ENCODE measurements at places on chromosomes 1 and 21.

DNA sequence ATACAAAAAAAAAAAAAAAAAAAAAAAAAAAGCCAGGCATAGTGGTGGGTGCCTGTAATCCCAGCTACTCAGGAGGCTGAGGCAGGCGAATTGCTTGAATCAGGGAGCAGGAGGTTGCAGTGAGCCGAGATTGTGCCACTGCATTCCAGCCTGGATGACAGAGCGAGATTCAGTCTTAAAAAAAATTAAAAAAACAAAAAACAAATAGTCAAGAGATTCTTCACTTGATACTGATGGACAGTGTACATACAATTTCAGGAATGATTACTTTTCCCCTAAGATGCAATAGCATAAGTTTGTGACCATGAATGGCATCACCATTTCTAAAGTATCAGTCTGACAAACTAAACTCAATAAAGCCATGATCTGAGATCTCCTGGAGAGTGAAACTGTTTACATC lies 60.8 kb upstream of the IVNS1ABP start:
- no peak overlapping the region for H3K4me3 ChIP-seq
- no peaks in the 10 kb centered on the region for H3K36me3 ChIP-seq
- no peak for DNase-seq
- H3K4me1 ChIP-seq, result no peaks in the 10 kb centered on the region
- no peak overlapping the region for H3K27ac ChIP-seq

DNA sequence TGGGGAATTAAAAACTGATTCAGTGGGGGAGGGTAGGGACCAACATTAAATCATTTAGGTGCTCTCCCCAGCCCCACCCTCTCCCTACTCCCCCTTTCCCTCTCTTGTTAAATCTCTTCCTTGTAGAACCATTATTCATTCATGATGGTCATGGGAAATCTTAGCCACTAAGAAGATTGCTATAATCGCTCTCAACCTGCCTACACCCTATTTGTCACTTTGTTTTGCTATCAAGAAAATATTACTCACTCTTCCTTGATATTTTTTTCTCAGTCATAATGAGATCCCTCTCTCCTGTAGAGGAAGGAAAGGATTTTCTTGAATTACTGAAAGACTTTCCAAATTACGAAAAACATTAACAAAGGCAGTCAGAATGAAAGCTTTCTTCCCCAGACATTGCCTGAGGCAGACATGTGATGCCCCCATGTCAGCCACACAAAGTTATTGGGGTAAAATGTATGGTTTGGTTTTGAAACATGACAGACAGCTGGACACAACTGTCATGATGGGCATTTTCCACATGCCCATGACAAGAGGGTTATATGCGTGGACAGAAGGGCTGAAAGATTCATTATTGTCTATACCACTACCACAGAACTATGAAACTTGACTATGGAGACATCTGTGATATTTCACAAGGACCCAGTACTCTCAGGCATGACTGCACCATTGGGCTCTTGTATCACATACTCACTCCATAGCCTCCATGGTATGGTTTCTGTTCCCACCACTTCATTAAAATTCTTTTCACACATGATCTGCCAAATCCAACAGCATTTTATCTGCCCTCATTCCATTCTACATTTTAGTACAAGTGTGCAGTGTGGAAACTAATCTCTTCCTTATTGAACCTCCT lies 420.1 kb downstream of the DISC1 start:
- no peak overlapping the region for H3K27ac ChIP-seq
- no peak overlapping the region for H3K4me3 ChIP-seq
- no peaks in the 10 kb centered on the region for H3K36me3 ChIP-seq

DNA sequence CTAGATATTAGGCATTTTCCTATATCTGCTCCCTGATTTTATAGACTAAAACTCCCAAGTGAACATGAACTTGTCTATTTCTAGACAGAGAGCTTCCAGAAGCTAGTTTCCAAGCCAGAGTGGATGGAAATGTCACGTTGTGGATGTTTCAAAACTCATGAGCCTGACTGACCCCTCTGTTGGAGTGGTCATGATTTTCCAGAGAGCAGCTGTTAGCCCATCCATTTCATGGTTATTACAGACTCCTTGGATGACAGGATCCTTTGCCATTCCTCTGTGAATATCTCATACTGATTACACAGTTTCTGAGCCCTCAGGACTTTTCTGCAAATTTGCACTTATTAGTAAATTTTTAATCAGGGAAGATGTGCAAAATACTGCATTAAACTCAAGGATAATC lies 76.8 kb upstream of the ATF3 start:
- no peak overlapping the region for H3K27ac ChIP-seq
- DNase-seq, result no peak
- peaks cover 14% of the 10 kb centered on the region for H3K27me3 ChIP-seq
- H3K36me3 ChIP-seq, result no peaks in the 10 kb centered on the region
- H3K4me3 ChIP-seq, result no peak overlapping the region

DNA sequence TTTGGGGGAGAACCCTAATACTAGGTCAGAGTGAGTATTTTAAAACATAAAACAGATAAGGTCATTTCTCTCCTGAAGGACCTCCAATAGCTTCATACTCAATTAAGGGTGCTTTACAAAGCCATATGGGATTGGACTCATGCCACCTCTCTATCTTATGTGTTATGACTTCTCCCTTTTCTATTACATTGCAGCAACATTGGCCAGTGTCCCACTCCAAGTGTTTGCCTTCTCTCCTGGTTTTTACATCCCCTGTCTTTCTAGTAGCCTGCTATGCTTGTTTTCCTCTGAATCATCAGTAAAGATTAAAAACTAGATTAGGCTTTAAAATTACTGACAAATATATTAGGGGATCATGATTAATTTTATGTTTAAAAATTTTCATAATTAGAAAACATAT lies 66.6 kb downstream of the SCMH1 start:
- DNase-seq, result no peak
- H3K4me3 ChIP-seq, result no peak overlapping the region
- H3K36me3 ChIP-seq, result no peaks in the 10 kb centered on the region
- H3K4me1 ChIP-seq, result no peaks in the 10 kb centered on the region

- H3K36me3 ChIP-seq, result no peaks in the 10 kb centered on the region
- no peak overlapping the region for H3K27ac ChIP-seq
- no peak for DNase-seq
- H3K4me3 ChIP-seq, result no peak overlapping the region
Measured at GRCh38 chr1:25204797-25205480, 27.4 kb downstream of the SYF2 start.

- H3K36me3 ChIP-seq, result no peaks in the 10 kb centered on the region
Measured at GRCh38 chr1:201324306-201324705, 41.0 kb downstream of the PKP1 start.

GRCh38 chr1:50973255-50973654 lies 3.2 kb downstream of the CDKN2C start:
- peaks cover 85% of the 10 kb centered on the region for H3K36me3 ChIP-seq
- peak overlapping the region; percentile 87 for H3K4me3 ChIP-seq
- no peaks in the 10 kb centered on the region for H3K27me3 ChIP-seq

DNA sequence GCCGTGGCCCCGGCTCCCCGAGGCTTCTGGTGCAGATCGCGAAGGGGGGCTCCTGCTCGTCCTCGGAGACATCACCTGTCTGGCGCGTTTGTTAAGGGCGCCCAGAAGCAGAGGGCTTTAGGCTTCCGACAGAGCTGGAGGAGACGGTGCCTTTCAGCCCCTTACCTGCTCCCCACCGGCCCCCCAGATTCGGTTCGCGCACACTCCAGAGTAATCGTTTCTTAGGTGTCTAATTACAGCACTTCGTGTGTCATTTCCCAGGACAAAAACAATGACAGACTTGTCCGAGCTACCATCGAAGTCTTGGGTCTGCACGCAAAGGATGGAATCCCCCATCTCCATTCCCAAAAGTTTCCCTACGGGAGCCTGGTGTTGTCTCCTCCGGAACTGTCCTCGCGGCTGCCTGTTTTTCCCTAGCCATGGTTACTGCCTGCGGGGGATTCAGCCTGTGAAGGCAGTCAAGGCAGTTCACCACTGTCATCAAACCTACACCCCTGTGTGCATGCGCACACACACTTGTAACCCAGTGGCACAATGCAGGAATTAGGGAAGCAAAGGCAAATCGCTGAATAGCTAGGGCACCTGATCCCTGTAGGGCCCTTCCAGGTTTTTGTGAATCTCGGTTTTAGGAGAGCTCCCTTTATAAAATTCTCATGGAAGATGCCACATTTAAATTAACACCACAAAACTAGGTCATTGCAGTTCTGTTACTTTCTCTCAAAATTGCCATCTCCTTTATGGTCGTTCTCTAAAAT lies 738 bp upstream of the CDC42BPA start:
- H3K36me3 ChIP-seq, result peaks cover 54% of the 10 kb centered on the region
- H3K27ac ChIP-seq, result peak overlapping the region; percentile 97
- peak overlapping the region; percentile 91 for H3K4me3 ChIP-seq

DNA sequence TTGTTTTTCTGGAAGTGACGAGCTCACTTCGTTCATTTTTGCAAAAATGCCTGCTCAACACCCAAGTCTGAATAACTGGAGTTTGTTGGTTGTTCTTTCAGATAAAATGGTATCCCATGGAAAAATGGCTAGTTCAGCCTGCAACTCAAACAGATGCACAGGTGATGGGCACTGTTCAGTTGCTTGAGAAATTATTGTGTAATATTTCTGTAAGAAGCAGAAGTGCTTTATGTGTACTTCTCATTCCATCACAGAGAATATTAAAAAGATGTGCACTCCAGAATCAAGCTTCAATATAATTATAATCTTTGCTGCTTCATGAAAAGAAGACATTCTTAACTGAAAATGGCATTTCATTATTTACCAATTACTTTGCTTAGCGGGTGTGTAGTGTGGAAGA lies 9.1 kb downstream of the SYT2 start:
- no peaks in the 10 kb centered on the region for H3K4me1 ChIP-seq
- no peak overlapping the region for H3K27ac ChIP-seq
- no peak for DNase-seq
- peaks cover 100% of the 10 kb centered on the region for H3K27me3 ChIP-seq
- no peaks in the 10 kb centered on the region for H3K36me3 ChIP-seq
- H3K4me3 ChIP-seq, result no peak overlapping the region

GRCh38 chr1:172002725-172003345 lies 161.5 kb downstream of the DNM3 start:
- DNase-seq, result peak; percentile 60
- no peaks in the 10 kb centered on the region for H3K36me3 ChIP-seq
- H3K27ac ChIP-seq, result no peak overlapping the region
- H3K27me3 ChIP-seq, result no peaks in the 10 kb centered on the region

- H3K4me3 ChIP-seq, result no peak overlapping the region
- peaks cover 63% of the 10 kb centered on the region for H3K27me3 ChIP-seq
- no peaks in the 10 kb centered on the region for H3K36me3 ChIP-seq
- no peak overlapping the region for H3K27ac ChIP-seq
- H3K4me1 ChIP-seq, result peaks cover 11% of the 10 kb centered on the region
Measured at GRCh38 chr1:25063591-25064416, 133.7 kb upstream of the RUNX3 start.

- no peak overlapping the region for H3K27ac ChIP-seq
- H3K27me3 ChIP-seq, result no peaks in the 10 kb centered on the region
Measured at GRCh38 chr1:72851597-72851996, 569.3 kb upstream of the NEGR1 start.

DNA sequence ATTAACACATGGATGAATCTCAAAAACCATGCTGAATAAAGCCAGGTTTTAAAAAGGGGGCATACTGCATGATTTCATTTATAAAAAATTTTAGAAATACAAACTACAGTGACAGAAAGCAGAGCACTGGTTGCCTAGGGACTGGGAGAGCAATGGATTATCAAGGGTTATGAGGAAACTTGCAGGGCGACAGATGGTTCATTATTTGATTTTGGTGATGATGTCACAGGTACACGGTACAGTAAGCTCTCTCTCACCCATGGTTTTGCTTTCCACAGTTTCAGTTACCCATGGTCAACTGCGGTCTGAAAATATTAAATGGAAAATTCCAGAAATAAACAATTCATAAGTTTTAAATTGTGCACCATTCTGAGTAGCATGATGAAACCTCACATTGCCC lies 14.1 kb downstream of the VAMP4 start:
- no peaks in the 10 kb centered on the region for H3K36me3 ChIP-seq
- no peak overlapping the region for H3K27ac ChIP-seq
- H3K4me3 ChIP-seq, result no peak overlapping the region
- no peak for DNase-seq

DNA sequence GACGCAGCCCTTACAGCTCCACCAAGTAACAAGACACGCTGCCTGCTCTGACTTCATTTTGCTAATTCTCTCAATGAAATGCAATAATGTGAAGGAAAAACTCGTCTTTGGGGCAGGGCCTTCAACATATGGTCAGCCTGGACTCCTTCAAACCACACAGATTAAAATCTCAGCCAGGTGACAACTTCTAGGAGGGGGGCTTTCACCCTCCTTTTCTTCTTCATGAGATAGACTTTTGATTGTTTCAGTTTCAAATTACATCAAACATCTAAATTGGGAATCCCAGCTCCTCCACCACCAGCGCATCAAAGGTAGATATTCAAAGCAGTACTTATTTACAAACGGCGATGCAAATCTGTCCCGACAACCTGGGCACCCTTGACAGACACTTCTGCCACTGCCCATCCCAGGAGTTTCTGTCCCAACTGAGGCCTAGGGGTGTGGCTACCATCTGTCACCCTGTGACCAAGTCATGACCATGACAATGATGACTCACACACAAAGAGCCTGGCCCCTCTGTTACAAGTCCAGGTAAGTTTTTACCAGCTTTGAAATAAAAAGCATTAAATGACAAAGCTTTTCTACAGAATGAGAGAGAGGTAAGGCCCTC lies 29.7 kb downstream of the SSBP3 start:
- H3K27ac ChIP-seq, result peak overlapping the region; percentile 48
- peaks cover 6% of the 10 kb centered on the region for H3K36me3 ChIP-seq
- H3K4me1 ChIP-seq, result peaks cover 40% of the 10 kb centered on the region
- H3K27me3 ChIP-seq, result no peaks in the 10 kb centered on the region
- peak; percentile 31 for DNase-seq

GRCh38 chr1:24535021-24535424 lies 20.9 kb upstream of the NCMAP start:
- H3K27me3 ChIP-seq, result no peaks in the 10 kb centered on the region
- peaks cover 12% of the 10 kb centered on the region for H3K4me1 ChIP-seq
- no peak overlapping the region for H3K27ac ChIP-seq
- peaks cover 14% of the 10 kb centered on the region for H3K36me3 ChIP-seq

DNA sequence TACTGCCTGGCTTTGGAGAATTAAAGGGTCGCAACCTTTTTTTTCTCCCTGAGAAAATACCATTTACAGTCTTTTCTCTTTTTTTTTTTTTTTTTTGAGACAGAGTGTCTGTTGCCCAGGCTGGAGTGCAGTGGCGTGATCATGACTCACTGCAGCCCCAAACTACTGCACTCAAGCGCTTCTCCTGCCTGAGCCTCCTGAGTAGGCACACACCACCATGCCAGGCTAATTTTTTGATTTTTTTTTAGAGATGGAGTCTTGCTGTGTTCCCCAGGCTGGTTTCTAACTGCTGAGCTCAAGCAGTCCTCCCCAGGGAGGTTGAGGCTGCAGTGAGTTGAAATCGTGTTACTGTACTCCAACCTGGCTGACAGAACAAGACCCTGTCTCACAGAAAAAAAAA lies 24.6 kb downstream of the UBE4B start:
- H3K36me3 ChIP-seq, result no peaks in the 10 kb centered on the region
- H3K27ac ChIP-seq, result no peak overlapping the region
- no peaks in the 10 kb centered on the region for H3K27me3 ChIP-seq
